B cell (primary cell): ENCODE measurements at places on chromosomes 7 and 10. TPM values are rescaled to one million over a fixed set of nuclear protein-coding genes. Genes with fewer than 3 reads are reported as not detected.
A peak's percentile ranks its signal among the peaks of the same experiment; 100 is the strongest.

GRCh38 chr7:141001546-141001945 lies 13.2 kb downstream of the MRPS33 start:
- DNase-seq, result no peak

- no peak for DNase-seq
Measured at GRCh38 chr10:94042001-94042833, 48.5 kb downstream of the PLCE1 start.

DNA sequence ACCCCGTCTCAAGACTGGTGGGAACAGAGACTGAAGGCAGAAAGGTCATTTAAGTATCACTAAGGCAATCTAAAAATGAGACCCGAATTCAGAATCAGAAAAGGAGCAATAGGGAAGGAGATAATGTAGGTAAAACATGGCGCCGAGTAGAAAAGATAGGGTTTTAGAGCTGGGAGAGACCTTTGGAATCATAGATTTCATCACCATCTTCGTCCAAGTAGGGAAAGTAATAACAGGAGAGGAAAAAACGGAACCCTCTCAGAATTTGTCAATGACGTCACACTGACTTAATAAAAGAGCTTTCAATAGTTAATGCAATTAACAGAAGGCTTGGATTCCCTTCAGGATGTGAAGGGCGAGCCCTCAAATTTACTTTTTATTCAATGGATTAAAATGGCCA lies 1.0 kb upstream of the UBN2 start:
- no peak for DNase-seq

- DNase-seq, result peak; percentile 53
Measured at GRCh38 chr7:4713183-4713784, 31.2 kb downstream of the FOXK1 start.

GRCh38 chr10:101035314-101035713 lies 4.3 kb downstream of the SFXN3 start:
- DNase-seq, result peak; percentile 5

DNA sequence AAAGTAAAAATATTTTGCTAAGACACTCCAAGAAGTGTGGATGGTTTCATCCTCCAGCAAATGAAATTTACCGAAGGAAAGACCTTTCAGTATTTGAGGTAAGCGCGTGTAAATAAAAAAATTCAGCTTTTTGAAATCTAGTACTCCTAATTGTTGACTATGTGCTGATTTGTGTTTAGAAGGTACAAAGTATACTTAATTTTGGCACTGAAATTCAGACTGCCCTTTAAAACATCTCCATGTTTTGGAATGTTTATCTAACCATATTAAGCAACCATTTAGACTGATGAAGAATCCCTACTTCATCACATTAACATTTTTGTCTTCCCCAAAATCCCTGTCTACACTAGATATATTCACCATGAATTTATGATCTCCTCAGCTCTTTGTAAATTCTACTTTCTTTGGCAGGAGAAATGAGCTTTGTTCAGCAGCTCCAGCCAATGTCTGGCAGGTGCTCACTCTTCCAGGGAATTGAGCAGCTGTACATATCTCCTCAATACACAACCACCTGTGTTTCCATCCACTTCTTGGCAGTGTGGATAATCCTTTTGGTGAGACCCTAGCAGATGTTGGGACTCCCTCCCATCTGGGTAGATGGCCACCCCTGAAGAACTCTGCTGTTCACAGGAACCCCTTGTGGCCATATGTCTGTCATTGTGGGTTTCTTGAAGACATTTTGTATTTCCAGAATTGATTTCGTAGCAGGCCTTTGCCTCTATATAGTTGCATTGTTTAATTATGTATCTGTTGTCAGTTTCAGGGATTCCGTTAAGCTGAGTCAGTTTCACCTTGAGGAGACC lies 129.4 kb upstream of the SAMD8 start:
- DNase-seq, result no peak

- DNase-seq, result no peak
Measured at GRCh38 chr7:73644688-73645286, 20.5 kb upstream of the MLXIPL start.

DNA sequence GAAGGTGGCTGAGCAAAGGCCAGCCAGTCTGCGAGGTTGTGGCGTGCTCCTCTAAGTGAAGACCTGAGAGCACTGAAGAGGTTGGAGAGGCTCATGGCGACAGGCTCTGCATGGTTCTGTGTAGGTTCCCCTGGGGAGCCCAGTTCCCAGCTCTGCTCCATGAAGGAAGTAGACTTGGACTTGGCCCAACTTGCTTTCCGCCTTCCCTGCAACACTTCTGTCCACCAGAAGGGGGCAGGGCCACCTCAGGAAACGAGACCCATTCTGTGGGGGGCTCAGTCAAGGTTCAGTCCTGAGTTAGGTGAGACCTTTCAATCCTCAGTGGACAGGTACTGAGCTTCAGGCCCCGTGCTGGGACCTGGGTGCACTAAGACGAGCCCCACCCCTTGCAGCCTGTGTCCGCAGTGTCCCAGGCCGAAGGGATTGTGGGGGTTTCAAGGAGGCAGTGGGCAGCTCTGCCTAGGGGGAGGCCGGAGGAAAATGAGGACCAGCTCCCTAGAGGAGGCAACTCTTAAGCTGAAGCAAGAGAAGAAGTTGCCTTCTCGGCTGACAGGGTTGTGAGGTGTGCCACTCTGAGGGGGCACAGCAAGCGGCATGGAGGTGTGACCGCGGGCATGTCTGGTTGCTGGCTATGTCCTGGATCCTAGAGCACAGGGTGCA lies 15.0 kb upstream of the PCBD1 start:
- DNase-seq, result peak; percentile 36

DNA sequence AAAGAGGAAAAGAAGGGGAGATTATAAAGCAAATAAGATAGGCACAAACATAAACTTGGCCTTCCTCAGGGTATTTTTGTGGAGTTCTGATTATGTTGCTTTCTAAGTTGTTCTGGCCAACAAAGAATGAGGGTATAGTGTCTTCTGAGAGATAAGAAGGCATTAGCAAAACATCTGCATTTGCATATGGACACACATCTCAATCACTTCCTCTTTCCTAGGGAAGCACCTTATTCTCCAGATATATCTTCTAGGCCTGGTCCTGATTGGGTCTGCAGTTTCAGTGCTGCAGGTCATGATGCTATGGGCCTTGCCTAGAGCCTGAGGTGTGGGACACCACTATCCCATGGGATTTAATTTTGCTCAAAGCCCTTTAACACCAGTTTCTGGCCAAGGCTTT lies 308.8 kb upstream of the PHYHIPL start:
- no peak for DNase-seq

- no peak for DNase-seq
Measured at GRCh38 chr7:91193141-91193540, 71.1 kb upstream of the FZD1 start.

- DNase-seq, result no peak
Measured at GRCh38 chr10:17387861-17388503, 66.4 kb downstream of the ST8SIA6 start.

DNA sequence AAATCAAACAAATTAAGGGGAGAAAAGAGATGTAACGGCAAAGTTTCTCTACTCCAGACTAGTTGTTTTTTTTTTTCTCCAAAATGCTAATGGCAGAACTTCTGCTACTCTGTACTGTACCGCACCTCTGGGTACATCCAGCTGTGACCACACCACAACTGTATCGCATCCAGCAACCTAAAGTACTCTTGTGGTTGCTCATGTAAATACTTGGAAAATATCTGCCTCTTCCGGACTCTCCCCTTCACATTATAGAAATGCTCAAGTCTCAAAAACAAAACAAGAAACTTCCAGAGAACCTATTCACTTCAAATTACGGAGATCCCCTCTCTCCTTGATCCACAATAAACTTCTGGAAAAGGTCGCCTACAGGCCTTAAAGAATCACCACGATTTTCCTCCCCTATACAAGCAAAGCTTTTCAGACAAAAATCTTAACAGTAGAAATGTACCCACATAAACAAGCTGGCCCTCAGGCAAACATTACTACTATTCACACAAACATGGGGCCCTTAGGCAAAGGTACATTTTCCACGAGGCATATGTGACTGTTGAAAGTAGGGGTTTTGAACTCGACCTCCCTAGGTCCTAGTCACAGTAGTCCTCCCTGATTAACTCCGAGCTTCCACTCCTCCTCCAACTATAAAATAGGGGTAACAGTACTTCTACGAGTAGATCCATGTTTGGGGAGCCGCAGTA lies 222.9 kb upstream of the MKLN1 start:
- DNase-seq, result peak; percentile 35

DNA sequence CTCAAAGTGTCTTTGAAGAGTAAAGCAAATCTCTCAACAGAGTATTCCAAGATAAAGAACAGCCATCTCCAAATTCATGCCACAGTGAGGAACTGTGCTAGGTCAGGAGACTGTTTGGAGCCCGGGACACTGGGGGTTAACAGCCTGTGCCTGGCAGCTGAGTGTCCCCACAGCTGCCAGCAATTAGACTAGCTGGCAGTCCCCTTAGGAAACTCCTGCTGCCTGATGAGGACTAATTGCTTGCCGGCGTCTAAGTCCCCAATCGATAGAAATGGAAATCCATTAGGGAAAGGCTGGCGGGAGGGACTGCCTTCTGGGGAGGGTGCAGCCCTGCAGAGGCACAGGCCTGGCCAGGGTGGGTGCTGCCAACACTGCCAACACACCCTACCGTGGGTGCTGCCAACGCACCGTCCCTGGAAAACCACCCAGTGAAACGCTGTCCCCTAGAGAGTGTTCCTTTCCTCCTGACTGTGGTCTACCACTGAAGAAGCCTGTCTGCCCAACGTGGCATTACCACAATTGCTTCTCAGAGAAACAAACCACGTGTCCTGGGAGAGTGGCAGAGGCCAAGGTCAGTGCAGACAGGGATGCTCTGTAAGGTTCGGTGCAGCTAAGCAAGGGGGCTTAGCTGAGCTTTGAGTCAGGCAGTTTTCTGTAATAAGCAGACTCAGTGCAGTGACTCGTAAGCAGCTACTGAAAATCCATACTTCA lies 60.8 kb downstream of the XRCC2 start:
- no peak for DNase-seq

- peak; percentile 62 for DNase-seq
Measured at GRCh38 chr7:152336754-152337368, 98.9 kb downstream of the KMT2C start.

GRCh38 chr10:63763744-63764143 lies 242.5 kb downstream of the REEP3 start:
- DNase-seq, result no peak

DNA sequence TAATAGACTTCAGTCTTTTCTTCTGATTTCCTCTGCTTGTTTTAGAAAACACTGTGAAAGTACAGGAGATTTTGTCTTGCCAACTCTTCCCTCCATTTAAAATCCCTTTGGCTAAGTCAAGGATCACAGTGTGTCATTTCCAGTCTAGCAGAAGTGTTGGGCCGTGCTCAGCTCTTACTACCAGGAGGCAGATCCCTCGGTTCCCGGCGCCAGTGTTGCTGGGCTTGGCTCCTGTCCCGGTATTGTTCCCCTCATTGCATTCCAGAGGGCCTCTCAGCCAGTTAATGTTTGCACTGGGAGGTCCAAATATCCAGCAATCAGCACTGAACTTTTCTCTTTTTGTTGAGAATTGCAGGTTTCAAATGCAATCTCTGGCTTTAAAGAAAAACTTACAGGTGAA lies 612.1 kb upstream of the MGMT start:
- DNase-seq, result no peak

VWDE gene
- 0.03 TPM in 1 of 2 replicates, not detected in the other for polyA plus RNA-seq

SUN3 gene
- polyA plus RNA-seq, result not detected in 2 replicates

PDE1C gene
- not detected in 2 replicates for polyA plus RNA-seq
